Endodermal cell (in vitro differentiated cells): ENCODE measurements at places on chromosomes 1 and 21.

DNA sequence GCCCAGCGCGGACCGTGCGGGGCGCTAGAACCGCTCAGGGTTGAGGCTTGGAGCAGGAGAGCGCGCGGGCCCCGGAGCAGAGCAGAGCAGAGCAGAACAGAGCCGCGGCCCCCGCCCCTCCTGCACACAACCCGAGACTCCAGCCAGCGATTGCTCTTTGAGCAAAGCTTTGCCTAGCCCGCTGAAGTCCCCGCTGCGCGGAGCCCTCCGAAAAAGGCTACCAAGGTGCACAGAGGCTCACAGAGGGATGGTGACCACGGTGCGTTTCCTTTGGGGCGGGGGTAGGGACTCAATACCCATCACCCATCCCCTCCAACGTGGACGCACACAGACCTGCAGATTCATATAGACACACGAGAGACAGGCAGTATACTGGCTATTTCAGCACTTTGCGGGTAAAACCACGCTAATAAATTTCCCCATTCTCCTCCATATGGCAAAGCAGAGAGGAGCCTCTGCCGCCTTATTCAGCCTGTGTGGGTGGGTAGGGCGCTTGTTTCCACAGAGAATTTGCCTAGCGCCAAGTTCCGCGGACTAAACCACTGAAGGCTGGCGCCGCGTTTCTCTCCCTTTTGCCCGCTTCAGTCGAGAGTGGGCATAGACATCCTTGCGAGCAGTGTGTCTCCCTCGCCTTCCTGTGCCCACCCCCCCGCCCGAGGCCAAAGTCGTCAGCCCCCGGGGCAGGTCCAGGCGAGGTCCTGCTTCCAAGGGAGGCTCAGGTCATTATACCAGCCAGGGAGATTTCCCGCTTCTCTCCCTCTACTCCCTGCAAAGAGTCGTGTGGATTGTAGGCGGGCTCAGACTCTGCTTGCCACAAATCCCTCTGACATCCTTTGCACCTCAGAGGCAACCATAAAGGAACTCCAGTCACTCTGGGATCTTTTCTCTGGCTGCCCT, 8.5 kb downstream of the HLX start:
- no peaks in the 10 kb centered on the region for H3K36me3 ChIP-seq
- H3K4me1 ChIP-seq = peaks cover 10% of the 10 kb centered on the region
- no peak overlapping the region for H3K27ac ChIP-seq
- peaks cover 100% of the 10 kb centered on the region for H3K27me3 ChIP-seq
- H3K4me3 ChIP-seq = peak overlapping the region; percentile 76

DNA sequence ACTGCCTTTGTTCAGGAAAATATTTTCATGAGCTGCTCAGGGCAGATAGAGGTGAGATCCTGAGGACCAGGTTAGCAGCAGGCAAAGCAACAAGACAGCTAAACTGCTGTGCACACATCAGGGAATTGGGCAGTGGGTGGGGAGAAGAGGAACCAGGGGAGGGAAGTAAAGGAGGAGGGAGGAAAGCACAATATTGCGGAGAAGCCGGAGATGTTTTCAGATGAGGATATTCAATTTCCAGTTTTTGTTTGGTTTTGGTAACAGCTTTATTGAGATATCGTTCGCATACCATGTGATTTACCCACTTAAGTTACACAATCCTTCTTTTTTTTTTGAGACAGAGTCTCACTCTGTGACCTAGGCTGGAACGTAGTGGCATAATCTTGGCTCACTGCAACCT, 34.5 kb downstream of the EPHA10 start:
- no peak overlapping the region for H3K27ac ChIP-seq
- no peaks in the 10 kb centered on the region for H3K36me3 ChIP-seq
- H3K4me3 ChIP-seq = no peak overlapping the region
- DNase-seq = peak; percentile 24

GRCh38 chr1:108817811-108818210, 39.1 kb downstream of the AKNAD1 start:
- no peaks in the 10 kb centered on the region for H3K27me3 ChIP-seq
- no peak overlapping the region for H3K4me3 ChIP-seq

DNA sequence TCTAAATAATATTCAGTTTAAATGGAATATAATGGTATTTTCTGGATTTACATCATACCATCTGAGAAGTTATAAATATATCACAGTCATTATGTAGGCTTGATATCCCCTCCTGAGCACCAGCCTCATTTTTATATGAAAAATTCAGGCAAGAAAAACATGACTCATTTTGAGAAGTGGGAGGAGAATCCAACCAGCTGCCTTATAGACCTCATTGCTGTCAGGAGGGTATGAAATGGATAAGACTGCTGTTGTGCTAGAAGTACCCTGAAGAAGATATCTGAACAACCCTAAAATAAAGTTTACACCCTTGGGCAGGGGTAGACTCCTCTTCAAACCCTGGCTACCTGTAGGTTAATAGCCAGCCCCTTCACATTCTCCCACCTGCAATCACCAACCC, 8.8 kb downstream of the GIPC2 start:
- H3K27ac ChIP-seq = no peak overlapping the region
- no peaks in the 10 kb centered on the region for H3K36me3 ChIP-seq
- no peaks in the 10 kb centered on the region for H3K4me1 ChIP-seq
- peaks cover 5% of the 10 kb centered on the region for H3K27me3 ChIP-seq
- DNase-seq = no peak

- no peaks in the 10 kb centered on the region for H3K27me3 ChIP-seq
- H3K4me1 ChIP-seq = no peaks in the 10 kb centered on the region
- peak; percentile 43 for DNase-seq
- no peak overlapping the region for H3K27ac ChIP-seq
- H3K36me3 ChIP-seq = peaks cover 97% of the 10 kb centered on the region
Measured at GRCh38 chr1:54871275-54872035, 15.5 kb downstream of the DHCR24 start.

GRCh38 chr21:43859747-43860214, 5.2 kb upstream of the AGPAT3 start:
- H3K27me3 ChIP-seq = no peaks in the 10 kb centered on the region
- H3K36me3 ChIP-seq = no peaks in the 10 kb centered on the region
- no peak overlapping the region for H3K27ac ChIP-seq
- H3K4me3 ChIP-seq = no peak overlapping the region
- no peak for DNase-seq

- no peaks in the 10 kb centered on the region for H3K36me3 ChIP-seq
- no peak overlapping the region for H3K27ac ChIP-seq
- peak; percentile 66 for DNase-seq
- no peaks in the 10 kb centered on the region for H3K27me3 ChIP-seq
- H3K4me3 ChIP-seq = no peak overlapping the region
Measured at GRCh38 chr1:54581621-54582035, 33.6 kb downstream of the ACOT11 start.

GRCh38 chr1:217135569-217135915, 412.3 kb upstream of the ESRRG start:
- H3K4me1 ChIP-seq = peaks cover 9% of the 10 kb centered on the region
- H3K27ac ChIP-seq = no peak overlapping the region

GRCh38 chr21:32868631-32869454, 97.3 kb upstream of the PAXBP1 start:
- no peak for DNase-seq
- no peaks in the 10 kb centered on the region for H3K4me1 ChIP-seq
- no peak overlapping the region for H3K27ac ChIP-seq
- no peak overlapping the region for H3K4me3 ChIP-seq
- H3K36me3 ChIP-seq = no peaks in the 10 kb centered on the region
- H3K27me3 ChIP-seq = no peaks in the 10 kb centered on the region

- no peak overlapping the region for H3K4me3 ChIP-seq
- H3K27me3 ChIP-seq = no peaks in the 10 kb centered on the region
- DNase-seq = no peak
- H3K27ac ChIP-seq = no peak overlapping the region
Measured at GRCh38 chr1:8950309-8950708, 4.6 kb downstream of the CA6 start.
